ENCODE measurements at places on chromosomes 3 and 15.

DNA sequence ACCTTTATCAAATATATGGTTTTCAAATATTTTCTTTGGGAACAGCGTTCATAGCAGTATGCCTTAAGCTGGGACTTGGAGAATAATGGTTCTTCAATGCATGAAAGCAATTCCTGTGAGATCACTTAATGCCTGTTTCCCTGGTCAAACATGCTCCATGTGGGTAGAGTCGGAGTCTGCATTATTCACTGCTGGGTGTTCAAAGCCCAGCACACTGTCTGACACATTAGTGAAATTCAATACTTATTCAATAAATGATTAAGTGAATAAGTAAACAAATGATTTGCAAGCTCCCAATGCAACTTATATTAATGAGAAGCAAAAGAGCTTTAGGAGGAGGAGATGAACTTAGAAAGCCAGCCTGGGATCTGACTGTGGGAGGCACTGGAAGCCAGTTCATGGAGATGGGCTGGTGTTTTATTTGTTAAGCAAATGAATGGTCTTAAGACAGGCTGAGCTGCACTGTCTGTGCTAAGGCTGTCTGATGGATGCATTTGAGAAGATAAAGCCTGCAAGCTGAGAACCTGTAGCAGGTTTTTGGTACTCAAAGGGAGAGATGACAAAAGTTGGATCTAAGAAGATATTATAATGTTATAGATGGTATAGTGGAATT lies 490.8 kb downstream of the MCTP2 start:
- no peak for DNase-seq

GRCh38 chr3:166580561-166580960 lies 743.3 kb upstream of the BCHE start:
- DNase-seq: no peak

DNA sequence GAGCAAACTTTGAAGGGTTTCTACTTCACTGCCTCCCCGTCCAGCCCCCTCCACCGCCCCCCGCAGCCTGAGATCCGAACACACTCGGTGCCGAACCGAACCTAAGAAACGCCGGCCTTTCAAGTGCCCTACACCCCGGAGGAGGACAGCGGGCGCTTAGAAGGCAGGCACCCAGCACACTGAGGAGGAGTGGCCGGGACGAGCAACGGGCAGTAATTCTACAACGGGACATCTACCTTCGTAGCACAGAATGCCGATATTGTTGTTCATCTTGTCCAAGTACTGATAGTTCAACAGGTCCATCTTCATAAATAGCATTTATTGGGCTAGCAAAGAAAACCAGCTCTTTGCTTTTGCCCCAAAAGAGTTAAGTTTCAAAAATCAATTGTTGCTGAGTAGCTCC lies 513 bp downstream of the VGLL4 start:
- DNase-seq: no peak

- DNase-seq: no peak
These were observed 489.9 kb downstream of the MECOM start for GRCh38 chr3:169173636-169174035.

DNA sequence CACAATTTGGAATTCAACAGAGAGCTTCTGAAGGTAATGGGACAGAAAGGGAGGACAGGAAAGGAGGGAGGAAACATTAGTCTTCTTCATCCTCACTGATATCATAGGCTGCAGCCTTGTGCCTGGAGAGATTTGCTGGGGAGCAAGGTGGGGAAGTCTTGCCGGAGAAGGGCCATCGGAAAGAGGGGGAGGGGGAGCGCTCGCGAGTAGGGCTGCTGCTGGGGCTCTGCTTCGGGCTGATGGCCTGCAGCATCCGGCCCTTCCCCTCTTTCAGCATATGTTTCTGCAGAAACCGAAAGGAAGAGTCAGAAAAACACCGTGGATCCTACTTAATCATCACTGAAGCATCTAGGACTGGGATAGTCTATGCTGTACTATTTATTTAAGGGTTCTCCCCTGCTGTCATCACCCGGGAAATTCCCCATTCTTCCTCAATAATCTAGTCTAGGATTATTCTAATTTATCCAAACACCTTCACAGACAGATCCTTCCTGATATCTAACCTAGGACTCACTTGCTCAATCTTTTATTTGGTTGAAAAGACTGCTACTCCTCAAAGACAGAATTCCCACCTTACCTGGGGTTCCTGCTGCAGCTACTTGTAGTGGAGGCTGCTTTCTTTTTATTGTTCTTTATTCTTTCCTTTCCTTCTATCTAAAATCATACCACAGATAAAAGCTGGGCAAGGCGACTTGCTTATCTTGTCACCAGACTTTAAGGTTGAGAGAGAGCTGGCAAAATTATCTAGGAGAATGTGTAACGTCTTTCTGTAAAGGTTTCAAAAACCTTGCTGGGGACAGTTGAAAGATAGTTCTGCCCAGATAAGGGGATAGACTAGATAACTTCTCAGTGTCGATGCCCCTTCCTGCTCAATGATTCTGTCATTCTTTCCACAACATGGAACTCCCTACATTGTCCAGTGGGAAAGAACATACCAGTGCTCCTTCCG lies 22.6 kb downstream of the SLC51A start:
- no peak for DNase-seq

GRCh38 chr3:186760141-186760833 lies 23.1 kb upstream of the EIF4A2 start:
- DNase-seq: no peak

DNA sequence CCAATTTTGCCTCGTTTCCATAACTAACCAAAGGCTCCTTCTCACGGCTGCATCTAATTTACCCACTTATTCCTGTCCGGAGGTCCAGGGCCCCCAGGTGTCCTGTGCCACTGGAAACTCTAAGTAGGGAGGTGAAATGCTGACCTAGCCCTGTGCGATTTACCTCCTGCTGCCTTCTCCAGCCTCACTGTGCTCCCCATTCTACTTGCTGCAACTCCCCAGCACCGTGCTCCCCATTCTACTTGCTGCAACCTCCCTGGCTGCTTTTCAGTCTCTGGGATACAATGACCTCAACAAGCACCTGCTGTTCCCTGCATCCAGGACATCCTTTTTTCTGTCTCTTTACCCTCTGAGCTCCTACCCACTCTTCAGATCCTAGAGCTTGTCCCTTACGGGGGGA lies 254.7 kb upstream of the PROK2 start:
- DNase-seq: no peak

- DNase-seq: no peak
These were observed 54.8 kb downstream of the ARHGEF26 start for GRCh38 chr3:154176036-154176435.
